ENCODE measurements at places on chromosomes 4 and X.

- DNase-seq: peak; percentile 13
These were observed 167.1 kb downstream of the MAML3 start for GRCh38 chr4:139986689-139987501.

DNA sequence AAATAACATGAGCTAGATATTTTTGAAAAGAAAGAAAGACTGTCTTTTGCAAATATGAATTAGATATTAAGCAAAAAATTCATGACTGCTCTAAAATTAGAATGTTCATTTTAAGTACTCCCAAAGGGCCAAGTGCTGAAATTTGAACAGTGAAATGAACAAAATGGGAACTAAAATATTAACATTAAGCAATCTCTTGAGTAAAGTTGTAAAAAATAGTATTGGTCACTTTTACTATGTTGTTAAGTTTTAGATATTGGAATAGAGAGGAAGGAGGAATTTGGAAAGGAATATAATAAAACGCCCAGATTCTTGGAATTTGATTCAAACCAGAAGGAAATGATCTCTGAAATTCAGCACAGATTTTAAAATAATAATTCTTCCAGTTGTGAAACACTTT lies 125.9 kb upstream of the ANK2 start:
- no peak for DNase-seq

DNA sequence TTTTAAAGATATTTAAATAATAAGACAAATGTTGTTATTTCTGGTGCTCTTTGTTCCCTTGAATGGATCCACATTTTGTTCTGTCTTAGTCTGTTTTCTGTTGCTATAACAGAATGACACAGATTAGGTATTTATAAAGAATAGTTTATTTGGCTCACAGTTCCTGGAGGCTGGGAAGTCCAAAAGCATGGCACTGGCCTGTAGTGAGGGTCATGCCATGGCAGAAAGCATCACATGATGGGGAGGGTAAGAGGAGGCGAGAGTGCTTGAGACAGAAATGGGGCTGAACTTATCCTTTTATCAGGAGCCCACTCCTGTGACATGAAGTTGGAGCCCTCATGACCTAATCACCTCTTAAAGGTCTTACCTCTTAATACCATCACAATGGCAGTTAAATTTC lies 38.2 kb downstream of the KIAA0232 start:
- no peak for DNase-seq

DNA sequence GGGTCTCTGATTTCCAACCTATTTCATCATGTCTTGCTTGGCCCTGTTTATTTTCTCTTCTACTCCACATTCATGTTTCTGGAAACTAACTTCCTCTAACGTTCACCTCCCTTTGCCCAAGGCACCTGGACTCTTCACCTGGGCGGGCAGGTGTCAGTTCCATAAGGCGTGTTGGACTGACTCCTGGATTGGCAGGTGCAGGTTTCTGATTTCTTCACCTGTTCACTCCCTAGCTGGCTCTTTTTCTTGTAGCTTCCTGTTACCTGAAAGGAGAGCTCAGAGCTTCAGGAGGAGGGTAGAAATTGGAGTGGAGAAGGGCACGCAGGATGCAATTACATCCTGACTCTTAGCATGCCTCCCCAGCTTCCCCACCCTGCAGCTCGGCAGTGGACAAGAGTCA lies 350.8 kb upstream of the KLF3 start:
- no peak for DNase-seq

DNA sequence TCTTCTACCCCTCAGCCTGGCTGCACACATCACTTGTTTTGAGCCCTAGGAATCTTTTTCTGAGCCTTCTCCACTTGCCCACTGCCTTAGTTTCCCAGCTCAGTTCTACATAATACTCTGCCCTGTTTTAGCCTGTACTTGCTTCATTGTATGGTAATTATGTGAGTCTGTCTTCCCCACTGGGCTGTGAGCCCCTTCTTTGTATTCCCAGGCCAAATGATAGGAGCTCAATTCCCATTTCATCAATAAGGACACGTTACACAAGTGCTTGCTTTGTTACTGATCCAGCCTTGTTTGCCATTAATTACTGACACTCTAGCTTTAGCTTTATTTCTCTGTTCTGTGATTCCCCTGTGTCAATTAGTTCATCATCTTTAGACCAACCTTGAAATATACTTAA lies 28.1 kb downstream of the KIT start:
- DNase-seq: no peak

GRCh38 chr4:146095860-146096259 lies 79.7 kb upstream of the LSM6 start:
- DNase-seq: no peak

DNA sequence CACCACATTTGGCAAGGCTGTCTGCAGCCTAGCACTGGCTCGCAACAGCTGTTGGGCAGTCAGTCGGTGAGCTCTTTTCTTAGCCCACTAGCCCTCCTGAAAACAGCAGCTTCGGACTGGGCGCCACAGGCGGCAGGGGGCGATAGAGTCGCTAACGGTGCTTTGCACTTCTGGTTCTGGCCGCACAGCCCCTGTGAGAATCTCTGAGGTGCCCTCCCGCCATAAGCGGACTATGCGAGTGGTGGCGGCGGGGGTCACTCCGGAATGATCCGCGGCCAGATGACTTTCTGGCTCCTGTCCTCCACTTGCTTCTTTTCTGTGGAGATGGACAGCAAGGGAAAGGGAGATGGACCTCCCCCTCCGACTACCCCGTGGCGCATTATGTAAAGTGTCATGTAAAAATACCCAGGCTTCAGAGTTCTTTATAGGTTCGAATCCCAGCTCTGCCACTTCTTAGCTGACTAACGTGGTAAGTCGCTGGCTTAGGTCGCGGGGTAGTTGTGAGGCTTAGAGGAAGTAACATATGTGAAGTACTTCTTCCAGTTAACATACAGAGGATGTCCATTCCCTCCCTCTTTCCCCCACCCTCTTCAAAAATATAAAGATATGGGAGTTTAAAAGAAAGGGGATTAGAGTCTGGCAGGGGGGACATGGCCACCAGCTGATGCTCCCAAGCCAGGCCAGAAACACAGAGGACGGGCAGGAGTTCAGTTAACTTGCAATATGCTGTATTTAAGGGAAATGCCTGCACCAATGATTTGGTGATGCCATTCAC lies 11.0 kb downstream of the ARHGAP36 start:
- DNase-seq: peak; percentile 4

DNA sequence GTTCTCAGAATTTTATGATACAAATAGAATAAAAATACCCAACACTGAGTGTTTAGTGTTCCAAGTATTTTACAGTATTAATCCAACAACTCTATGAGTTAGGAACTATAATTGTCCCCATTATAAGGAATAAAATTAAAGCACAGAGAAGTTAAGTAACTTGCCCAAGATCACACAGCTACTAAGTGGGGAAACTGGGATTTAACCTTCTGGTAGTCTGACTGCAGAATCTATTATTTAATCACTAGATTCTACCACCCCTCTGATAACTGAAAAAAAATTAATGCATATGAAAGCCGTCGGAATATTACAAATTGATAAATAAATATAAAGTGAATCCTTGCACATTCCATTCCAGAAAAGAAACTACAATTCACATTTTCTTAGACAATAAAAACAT lies 5.7 kb upstream of the NKX6-1 start:
- DNase-seq: no peak

- DNase-seq: peak; percentile 86
These were observed 20.2 kb upstream of the TMEM184C start for GRCh38 chr4:147596981-147597380.
